ENCODE measurements at places on chromosomes 16 and 17. TPM values are rescaled to one million over a fixed set of nuclear protein-coding genes. Genes with fewer than 3 reads are reported as not detected.

The TP53TG3C gene
- polyA plus RNA-seq, result not detected

The PYDC1 gene
- polyA plus RNA-seq, result 5.0 TPM

The RPH3AL gene
- polyA plus RNA-seq, result 2.7 TPM

The SGCA gene
- 1.6 TPM for polyA plus RNA-seq

The MT1F gene
- polyA plus RNA-seq, result 167 TPM

The SEPTIN1 gene
- 4.8 TPM for polyA plus RNA-seq

DNA sequence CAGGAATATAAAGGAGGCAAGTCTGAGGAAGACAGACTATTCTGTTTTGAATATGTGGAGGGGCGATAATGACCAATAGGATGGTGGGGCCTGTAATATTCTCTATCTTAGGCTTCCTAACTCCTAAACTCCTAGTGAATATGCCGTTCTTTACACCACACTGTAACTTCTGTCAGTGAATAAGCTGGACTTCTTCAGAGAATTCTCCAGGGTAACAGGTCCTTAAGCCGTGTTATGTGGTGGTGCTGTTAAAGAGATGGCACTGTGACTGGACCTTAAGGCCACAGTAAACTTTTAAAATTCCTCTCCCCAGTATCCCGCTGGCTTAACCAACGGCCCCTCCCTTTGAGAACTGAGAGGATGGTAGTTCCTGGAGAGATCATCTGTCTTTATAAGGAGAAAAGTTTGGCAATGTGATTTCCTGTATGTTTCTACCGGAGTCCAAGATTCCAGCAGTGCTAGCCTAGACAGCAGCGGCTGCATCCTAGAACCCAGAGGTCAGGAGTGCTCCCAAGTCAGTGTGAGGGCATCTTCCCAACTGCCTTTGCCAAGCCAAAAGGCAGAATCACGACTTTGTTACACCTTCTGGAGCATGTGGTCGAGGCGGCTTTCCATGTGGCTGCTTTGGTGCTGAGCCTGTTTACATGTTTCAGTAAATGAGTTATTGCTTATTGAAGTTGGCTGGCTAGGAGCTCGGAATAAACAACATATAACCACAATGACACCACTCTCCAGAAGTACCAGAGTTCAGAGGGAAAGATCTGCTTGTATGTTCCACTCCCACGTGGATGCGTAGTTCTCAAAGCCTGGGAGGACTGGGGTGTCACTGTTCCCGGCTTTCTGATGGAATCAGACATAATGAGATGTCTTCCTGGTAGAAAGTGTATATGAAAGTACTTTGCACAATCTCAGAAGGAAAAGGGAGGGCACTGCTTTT lies 41.0 kb downstream of the TUBD1 start:
- DNase-seq, result no peak

- no peak for DNase-seq
Measured at GRCh38 chr16:80417706-80418271, 123.0 kb upstream of the DYNLRB2 start.

- no peak for DNase-seq
Measured at GRCh38 chr17:726271-726919, 6.0 kb upstream of the TLCD3A start.

DNA sequence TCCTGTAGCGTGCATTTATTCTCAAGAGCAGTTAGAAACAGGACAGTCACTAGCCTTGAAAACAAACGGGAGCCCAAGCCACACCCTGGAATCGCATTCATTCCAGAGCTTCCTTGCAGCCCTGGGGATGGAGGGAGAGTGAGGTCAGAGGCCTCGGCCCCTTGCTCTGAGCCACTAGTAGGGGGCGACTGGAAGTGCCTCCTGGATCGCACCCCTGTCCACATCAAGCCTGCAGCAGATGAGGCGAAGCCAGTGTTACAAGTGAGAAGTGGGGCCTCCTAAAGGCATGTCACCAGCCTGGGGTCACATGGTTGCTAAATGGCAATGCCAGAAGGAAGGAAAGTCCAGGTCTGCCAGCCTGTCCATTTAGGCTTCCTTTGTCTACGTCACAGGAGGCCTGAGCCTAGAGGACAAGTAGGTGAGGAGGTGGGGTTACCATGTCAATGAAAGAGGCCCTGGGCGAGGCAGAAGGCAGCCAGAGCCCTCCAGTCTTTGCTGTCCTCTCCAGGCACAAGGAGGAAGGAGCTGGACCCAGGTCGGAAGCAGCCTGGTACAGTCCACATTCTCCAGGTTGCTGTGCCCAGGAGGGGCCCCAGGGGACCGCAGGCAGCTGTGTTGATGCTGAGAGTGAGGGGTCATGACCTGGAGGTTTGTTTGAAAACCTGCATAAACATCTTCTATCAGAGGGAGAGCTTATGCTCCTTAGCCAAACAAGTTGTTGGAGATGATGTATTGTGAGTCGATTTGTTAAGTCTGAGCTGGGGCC lies 3.0 kb upstream of the RCVRN start:
- DNase-seq, result no peak

GRCh38 chr17:17181666-17182597 lies 24.2 kb downstream of the PLD6 start:
- DNase-seq, result no peak

DNA sequence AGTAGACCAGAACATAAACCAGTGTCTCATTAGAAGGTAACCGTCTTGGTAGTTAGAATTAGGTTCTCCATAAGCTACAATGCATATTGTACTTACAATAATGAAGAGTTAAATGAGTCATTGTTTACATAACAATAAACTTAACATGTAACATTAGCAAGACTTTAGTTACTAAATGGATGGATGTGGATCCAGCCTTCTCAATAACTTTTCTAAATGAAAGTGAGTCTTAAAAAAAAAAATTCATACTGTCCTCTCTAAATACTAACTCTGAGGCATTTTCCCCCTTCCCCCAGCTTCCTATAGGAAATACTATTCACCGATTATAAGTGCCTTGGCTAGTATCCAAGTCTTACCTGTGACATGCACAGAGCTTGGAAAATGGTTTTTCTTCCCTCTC lies 155.3 kb downstream of the CYB561 start:
- no peak for DNase-seq

DNA sequence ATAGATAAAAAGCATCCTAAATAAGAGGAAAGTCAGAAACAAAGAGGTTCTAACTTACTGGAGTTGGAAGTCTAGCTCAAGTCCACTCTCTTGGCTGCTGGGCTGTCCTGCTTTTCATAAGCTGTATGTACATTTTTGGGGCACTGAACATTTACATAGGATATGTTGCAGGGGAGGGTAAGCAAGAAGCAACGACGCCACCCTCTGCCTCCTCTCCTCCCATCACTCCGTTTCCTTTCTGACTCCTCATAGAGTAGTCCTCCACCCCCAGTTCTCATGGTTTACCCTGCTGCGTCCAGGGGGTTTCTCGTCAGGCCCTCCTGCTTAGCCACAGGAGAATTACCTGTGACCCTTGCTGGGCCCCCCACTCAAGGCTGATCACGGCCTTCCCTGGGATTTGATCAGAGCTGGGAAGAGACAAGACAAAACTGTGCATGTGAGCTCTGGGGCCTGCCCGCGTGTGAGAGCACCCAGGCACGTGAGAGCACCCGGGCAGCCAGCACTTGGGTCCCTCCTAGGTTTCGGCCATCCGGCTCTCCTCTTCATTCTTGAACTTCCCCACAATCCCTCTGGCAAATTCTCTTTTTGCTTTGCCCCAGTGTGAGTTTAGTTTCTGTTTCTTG lies 37.1 kb downstream of the TMEM11 start:
- DNase-seq, result no peak

DNA sequence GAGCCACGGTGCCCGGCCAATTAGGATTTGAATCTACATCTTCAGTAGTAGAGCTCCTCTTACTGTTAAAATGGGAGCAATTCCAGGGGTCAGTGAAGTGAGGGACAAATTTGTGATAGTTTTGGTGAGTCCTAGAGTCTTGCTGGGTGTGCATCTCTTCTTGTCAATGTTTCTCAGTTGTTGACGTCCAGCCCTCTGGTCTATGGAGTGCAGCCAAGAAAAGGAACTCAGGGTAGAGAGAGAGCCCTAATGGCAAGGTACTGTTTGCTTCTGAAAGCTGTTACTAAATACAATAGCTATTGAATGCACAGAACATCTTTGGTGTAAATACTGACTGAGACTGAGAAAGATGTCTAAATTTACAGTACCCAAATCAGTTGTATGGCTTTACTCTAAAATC lies 282.5 kb upstream of the SALL1 start:
- no peak for DNase-seq

DNA sequence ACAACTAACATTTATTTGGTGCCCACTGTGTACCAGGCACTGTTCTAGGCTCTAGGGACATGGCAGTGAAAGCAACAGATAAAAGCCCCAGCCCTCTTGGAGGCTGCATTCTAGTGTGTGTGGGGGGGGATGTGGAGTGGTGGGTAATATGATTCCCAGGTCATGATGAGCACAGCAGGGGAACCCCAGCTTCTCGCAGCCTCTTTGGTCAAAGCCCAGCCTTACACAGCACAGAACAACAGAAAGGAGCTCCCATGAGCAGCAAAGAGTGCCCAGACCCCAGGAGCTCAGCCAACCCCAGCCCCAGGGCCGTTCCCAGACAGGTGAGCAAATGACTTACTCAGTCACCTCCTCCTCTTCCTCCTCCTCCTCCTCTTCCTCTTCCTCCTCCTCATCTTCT lies 21.9 kb downstream of the CNGB1 start:
- no peak for DNase-seq

DNA sequence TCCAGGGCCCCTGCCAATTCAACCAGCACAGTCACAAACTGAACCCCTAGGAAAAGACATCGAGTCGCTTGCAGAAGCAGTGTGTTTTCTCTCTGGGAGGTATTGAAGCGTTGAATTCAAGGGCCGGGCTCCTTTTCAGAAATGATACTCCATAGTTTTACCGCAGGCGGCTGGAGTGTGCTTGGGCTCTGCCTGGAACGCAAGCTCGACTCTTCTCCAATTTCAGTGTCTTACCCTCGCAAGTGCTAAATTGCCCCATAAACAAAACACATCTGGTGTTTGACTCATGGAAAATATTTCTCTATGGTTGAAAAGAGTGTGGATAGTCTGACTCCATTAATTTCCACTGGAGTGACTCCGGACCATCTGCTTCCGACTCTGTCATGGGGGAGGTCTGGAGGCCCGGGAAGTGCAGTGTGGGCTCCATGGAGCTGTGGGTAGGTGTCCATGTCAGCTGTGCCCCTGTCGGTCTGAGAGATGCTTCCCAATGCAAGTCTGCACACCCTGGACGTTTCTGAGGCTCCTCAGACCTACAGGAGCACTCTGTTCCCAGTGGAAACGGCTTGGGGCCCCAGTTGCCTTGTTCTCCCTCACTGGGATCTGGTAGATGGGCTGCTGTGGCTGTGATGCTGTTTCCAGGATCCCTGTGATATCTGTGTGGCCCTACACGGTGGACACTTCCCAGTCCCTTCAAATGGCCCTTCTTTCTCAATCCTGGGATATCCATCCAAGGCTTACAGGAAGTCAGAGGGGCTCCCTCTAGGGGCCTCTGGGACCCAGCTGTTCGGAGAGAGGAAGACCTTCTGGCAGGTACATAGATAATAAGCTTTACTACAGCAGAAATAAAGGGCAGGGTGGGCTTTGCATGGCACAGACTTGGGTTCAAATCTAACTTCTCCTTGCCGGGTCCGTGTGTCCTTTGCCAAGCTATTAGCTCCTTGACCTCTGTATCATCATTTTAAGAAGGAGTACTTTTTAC lies 119.8 kb upstream of the CDH13 start:
- no peak for DNase-seq

GRCh38 chr16:53224951-53225533 lies 170.3 kb downstream of the CHD9 start:
- DNase-seq, result no peak

DNA sequence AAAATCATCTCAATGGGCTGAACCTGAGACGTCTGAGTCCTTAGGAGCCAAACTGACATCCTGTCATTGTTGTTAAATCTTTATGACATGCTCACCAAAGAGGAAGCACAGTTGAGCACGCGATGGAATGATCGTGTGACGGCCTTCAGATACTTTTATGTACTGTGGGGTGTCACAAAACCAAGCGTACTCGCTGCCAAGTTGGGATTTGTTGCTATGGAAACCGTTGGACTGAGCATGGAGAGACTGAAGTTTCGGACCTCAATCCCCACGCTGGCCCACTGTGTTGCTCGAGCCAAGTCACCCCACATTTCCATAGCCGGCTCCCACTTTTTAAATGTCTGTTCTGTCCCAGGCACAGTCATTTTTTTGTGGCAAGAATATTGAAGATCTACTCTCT lies 222.8 kb upstream of the SDK2 start:
- DNase-seq, result peak; percentile 86

DNA sequence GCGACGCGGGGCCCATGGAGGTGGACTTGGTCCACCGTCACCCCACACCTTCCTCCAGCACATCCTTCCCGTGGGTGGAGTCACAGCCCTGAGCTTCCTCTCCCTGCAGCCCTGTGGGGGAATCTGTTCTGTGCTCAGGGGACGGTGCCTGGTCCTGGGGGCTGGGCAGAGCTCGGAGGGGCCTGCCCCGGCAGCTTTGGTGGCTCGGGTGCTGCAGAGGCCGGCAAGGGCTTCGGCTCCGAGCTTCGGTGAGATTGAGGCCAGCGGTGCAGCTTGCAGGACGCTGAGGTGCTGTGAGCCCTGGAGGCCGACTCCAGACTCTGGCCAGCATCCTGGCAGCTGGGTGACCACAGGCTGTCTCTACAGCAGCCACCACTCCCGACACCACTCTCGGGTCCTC lies 36.4 kb downstream of the METRNL start:
- no peak for DNase-seq

- DNase-seq, result no peak
Measured at GRCh38 chr17:40680998-40681397, 16.0 kb upstream of the KRT222 start.

GRCh38 chr17:78415821-78416711 lies 37.6 kb downstream of the PGS1 start:
- no peak for DNase-seq

DNA sequence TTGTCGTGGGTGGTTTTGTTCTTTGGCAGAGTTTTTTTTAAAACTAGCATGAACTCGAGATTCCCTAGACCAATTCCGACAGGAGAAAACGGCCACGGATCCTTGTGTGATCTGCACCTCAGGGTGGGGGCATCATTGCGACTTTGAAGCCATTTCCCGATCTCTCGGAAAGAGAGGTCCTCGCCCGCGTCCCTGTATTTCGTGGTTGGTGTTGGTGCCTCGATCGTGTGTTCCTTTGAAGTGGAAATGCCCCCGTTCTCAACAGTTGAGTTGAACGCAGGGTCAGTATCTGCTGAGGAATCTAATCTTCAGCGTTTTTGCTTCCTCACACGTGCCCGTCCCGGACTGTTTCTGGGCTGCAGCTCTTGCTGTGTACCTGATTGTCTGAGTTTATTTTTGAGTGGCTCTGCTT lies 1.1 kb downstream of the CRAMP1 start:
- DNase-seq, result peak; percentile 0

- no peak for DNase-seq
Measured at GRCh38 chr17:13736916-13737315, 135.2 kb upstream of the HS3ST3A1 start.

DNA sequence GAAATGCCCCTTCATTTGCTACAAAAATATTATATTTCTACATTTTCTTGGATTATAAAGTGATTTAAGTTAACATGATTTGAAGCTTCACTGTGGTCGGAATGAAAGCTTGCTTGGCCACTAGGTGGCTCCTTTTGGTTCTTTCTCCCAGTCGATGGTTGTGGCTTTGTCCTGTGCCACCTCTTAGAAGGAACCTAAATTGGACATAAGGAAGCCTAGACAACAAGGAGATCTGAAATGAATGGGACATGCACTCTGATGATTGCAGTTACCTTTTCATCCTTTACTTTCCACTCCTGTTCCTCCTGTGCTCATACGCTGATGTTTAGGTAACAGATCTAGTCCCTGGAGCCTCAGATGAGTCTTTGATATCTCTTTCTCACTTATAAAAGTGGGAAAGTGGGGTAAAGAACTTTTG lies 39.2 kb downstream of the FTO start:
- no peak for DNase-seq

- DNase-seq, result no peak
Measured at GRCh38 chr17:59001158-59001814, 105.4 kb downstream of the TRIM37 start.
